ENCODE measurements at places on chromosomes 5 and 9. TPM values are rescaled to one million over a fixed set of nuclear protein-coding genes. Genes with fewer than 3 reads are reported as not detected.
A peak's percentile ranks its signal among the peaks of the same experiment; 100 is the strongest.

TAF11L5 gene
- not detected for total RNA-seq

- no peaks in the 10 kb centered on the region for H3K27me3 ChIP-seq
- DNase-seq, result no peak
- no peaks in the 10 kb centered on the region for H3K4me1 ChIP-seq
- H3K27ac ChIP-seq, result no peak overlapping the region
- H3K4me3 ChIP-seq, result no peak overlapping the region
Measured at GRCh38 chr9:107153336-107153735, 129.7 kb upstream of the RAD23B start.

- H3K4me3 ChIP-seq, result no peak overlapping the region
- no peaks in the 10 kb centered on the region for H3K36me3 ChIP-seq
- no peak overlapping the region for H3K27ac ChIP-seq
- peak; percentile 29 for DNase-seq
Measured at GRCh38 chr5:36688722-36689121, 82.3 kb downstream of the SLC1A3 start.

GRCh38 chr9:124386201-124386600, 29.0 kb downstream of the PSMB7 start:
- DNase-seq, result no peak
- no peak overlapping the region for H3K4me3 ChIP-seq
- no peak overlapping the region for H3K27ac ChIP-seq
- H3K27me3 ChIP-seq, result no peaks in the 10 kb centered on the region
- 0 out of 2 replicates have a peak, but pooled peaks cover 2% of the 10 kb centered on the region for H3K4me1 ChIP-seq
- H3K36me3 ChIP-seq, result peaks cover 27% of the 10 kb centered on the region

HAND1 gene
- not detected for total RNA-seq

ACTBL2 gene
- 0.07 TPM for total RNA-seq

GRCh38 chr5:15566306-15566705, 66.3 kb downstream of the FBXL7 start:
- no peak overlapping the region for H3K27ac ChIP-seq
- H3K36me3 ChIP-seq, result no peaks in the 10 kb centered on the region
- H3K4me3 ChIP-seq, result no peak overlapping the region
- DNase-seq, result no peak
- no peaks in the 10 kb centered on the region for H3K27me3 ChIP-seq

CAMLG gene
- total RNA-seq, result 29.3 TPM

DNA sequence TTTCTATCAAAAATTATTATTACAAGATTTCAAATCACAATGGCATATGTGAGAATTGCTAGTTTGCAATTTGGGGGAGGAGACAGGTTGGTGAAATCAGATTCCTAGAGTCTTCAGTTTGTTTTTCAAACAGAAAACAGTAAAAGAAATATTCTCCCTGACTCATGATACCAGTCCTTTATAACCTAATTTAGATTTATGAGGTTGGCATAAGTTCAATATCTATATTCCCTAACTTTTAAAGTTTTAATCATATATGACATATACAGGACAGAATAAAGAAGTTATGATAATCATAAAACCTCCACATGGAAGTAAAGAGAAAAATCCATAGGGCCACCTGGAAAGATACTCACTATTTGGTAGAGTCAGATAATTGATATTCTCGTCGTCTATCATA, 167.1 kb upstream of the GNA14 start:
- no peak for DNase-seq
- no peak overlapping the region for H3K27ac ChIP-seq
- no peak overlapping the region for H3K4me3 ChIP-seq
- peaks cover 3% of the 10 kb centered on the region for H3K4me1 ChIP-seq
